ENCODE measurements at places on chromosomes 16 and 17.

GRCh38 chr17:13030459-13031300, 12.9 kb upstream of the ELAC2 start:
- DNase-seq: peak; percentile 66

GRCh38 chr16:80440667-80441066, 100.1 kb upstream of the DYNLRB2 start:
- no peak for DNase-seq

DNA sequence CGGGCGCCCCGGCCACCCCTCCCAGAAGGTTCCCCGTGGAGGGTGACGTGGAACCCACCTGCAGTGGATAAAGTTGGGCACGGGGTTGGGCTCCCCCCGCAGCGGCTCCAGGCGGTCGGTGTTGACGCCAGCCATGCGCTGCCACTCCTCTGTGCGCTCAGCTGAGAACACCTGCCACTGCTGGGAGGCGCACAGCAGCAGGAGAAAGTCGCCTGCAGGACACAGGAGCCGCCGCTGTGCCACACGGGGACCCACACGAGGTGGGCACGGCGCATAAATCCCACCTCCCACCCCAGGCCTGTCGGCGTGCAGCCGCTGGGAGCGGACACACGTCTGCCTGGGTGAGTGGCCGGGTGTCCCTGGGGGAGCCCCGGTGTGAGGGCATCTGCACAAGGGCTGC, 20.7 kb downstream of the CTU2 start:
- DNase-seq: no peak

- DNase-seq: no peak
Measured at GRCh38 chr17:39619786-39620101, 7.0 kb upstream of the PPP1R1B start.

GRCh38 chr16:79379095-79379494, 221.4 kb downstream of the MAF start:
- no peak for DNase-seq

GRCh38 chr17:81042606-81043005, 7.7 kb downstream of the BAIAP2 start:
- DNase-seq: no peak

DNA sequence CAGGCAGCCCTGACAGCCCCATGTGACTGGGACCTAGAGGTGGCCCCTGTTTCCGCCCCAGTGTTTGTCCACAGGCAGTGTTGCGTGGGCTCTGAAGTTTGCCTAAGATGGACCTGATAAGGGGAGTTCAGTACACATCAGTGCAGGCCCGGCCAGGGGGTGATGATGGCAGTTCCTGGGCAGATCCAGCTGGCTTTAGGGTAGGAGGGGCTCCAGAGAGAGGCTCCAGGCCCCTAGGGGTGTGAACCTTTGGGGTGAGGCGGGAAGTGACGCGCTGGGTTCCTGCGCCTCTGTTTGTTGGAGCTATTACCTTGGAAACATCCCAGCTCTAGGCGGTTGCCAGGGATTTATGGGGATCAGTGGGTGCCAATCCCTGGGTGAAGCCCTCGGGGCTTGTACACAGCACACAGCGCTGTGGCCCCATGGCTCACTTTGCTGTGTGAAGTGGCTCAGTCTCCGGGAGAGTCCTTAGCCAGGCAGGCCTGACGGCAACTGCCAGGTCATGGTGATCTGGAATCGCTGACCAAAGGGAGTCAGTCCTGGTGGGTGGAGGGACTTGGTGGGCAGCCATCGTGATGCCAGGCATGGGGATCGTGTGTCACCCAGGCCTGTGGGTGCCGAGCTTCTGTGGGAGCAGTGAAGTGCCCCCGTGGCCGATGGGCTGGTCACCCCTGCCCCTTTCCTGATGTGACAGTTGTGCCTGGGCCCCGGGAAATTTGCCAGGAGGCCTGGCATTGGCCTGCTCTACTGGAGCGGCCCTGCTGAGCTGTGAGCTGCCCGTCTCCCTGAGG, 146.1 kb downstream of the SEC14L1 start:
- DNase-seq: no peak

DNA sequence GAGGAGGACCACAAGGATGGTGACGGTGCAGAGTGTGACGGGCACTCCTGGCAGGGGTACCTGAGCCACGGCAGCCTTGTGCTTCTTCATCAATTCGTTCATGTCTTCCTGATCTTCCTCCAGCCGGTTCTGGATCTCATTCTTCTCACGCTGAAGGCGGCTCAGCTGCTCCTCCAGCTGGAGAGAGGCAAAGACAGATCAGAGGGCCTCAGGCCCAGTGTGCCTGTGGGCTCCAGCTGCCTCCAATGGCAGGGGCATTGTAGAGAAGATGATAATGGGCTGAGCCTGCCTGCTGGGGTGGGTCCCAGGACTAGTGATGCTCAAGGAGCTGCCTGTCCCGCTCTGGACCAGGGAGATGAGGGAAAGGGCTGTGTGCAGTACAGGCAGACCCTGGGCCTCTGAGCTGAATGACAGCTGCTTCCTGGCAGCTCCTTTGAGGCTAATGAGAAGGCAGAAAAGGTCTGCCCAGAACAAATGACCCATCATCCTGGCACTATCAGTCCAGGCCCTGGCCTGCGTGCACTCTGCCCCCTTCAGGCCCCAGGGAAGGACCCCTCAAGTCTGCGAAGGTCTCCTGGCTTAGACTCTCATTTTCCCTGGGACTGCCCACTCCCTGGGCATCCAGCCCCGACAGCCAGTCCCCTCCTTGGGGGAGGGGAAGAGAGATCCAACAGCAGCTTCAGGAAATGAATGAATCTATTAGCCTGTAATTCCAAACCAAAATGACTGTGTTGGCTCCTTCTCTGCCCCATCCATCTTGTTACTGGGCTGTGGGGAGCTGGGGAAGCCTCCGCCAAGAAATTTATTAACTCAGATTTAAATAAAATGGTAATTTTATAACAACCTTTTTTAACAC, 48.0 kb downstream of the PIPOX start:
- no peak for DNase-seq

Data from CD4-positive, alpha-beta T cell treated with Interleukin-21 for 1 hour (primary cell).